ENCODE measurements at places on chromosomes 1 and 21. TPM values are rescaled to one million over a fixed set of nuclear protein-coding genes. Genes with fewer than 3 reads are reported as not detected.

GRCh38 chr1:208524925-208525324, 280.7 kb upstream of the PLXNA2 start:
- no peaks in the 10 kb centered on the region for H3K4me1 ChIP-seq
- H3K27ac ChIP-seq = no peak overlapping the region
- peaks cover 26% of the 10 kb centered on the region for H3K27me3 ChIP-seq
- no peaks in the 10 kb centered on the region for H3K36me3 ChIP-seq
- H3K4me3 ChIP-seq = no peak overlapping the region
- DNase-seq = no peak

Gene OR2L2
- not detected for total RNA-seq

DNA sequence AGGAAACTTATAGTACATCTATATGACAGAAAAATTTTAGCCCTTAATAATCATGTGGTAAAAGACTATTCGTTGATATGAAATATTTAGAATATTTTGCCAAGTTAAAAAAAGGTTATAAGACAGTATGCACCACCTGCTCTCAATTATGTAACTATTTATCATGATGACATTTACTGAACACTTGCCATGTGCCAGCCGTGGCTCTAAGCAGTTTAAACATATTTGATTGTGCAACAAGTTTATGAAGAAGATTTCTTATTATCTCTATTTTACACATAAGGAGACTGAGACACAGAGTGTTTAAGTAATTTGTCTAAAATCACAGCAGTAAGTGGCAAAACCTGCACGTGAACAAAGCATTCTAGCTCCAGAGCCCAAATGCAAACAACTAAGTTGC, 199.3 kb upstream of the JUN start:
- no peak overlapping the region for H3K27ac ChIP-seq
- peaks cover 8% of the 10 kb centered on the region for H3K4me1 ChIP-seq
- no peaks in the 10 kb centered on the region for H3K36me3 ChIP-seq
- H3K27me3 ChIP-seq = no peaks in the 10 kb centered on the region

- H3K36me3 ChIP-seq = no peaks in the 10 kb centered on the region
- H3K27ac ChIP-seq = no peak overlapping the region
These were observed 485.2 kb downstream of the SIPA1L2 start for GRCh38 chr1:232144696-232145230.

DNA sequence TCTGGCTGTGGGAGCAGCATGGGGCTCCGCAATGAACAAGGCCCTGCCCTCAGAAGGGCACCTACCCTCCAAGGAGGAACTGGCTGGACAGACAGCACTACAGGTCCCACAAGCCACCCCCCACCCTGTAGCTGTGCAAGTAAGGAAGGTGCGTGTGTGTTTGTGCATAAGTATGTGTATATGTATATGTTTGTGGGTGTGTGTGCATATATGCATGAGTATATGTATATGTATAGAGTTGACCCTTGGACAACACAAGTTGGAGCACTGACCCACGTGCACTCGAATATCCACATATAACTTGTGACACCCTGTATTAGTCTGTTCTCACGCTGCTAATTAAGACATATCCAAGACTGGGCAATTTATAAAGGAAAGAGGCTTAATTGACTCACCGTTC, 22.6 kb upstream of the TENT5C start:
- H3K36me3 ChIP-seq = no peaks in the 10 kb centered on the region
- no peaks in the 10 kb centered on the region for H3K4me1 ChIP-seq
- H3K4me3 ChIP-seq = no peak overlapping the region
- no peak for DNase-seq

Gene CFHR3
- total RNA-seq = not detected

Gene CELA2A
- total RNA-seq = not detected

- H3K4me1 ChIP-seq = peaks cover 14% of the 10 kb centered on the region
- H3K4me3 ChIP-seq = no peak overlapping the region
- DNase-seq = no peak
- H3K27ac ChIP-seq = no peak overlapping the region
These were observed 91.4 kb upstream of the RAVER2 start for GRCh38 chr1:64653466-64653865.

DNA sequence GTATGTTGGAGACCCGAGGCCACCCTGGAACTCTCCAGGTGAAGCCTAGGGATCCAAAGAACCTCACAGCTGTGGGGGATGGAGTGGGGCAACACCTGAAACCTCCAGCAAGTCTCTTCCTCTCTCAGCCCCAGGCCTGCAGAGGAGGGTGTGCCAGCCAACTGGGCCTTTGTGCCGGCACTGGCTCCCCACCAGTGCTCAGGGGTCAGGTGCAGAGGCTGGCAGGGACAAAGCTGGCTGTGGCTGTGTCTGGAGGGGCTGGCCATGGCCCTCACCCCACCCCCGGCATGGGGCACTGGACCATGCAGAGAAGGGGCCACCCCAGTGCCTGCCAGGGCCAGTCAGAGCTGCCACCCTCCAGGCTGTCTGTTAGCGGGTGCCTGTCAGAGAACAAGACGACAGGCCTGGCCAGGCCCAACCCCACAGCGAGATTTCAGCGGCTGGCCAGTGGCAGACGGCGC, 3.9 kb downstream of the COL18A1 start:
- H3K4me3 ChIP-seq = no peak overlapping the region
- H3K27ac ChIP-seq = no peak overlapping the region
- DNase-seq = no peak

GRCh38 chr1:70760154-70760553, 287.5 kb downstream of the PTGER3 start:
- H3K27ac ChIP-seq = no peak overlapping the region
- no peak overlapping the region for H3K4me3 ChIP-seq
- no peaks in the 10 kb centered on the region for H3K36me3 ChIP-seq
- H3K27me3 ChIP-seq = no peaks in the 10 kb centered on the region

DNA sequence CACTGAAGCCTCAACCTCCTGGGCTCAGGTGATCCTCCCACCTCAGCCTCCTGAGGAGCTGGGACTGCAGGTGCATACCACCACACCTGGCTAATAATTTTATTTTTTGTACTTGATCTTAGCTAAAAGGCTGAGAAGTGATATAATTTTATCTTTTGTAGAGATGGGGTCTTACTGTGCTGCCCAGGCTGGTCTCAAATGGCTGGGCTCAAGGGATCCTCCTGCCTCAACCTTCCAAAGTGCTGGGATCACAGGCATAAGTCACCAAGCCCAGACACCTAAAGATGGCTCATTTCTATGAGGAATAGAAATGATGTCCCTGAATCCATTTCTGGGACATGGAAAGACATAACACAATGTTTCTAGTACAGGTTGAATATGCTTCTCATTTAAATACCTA, 57.8 kb downstream of the TOMM20 start:
- no peaks in the 10 kb centered on the region for H3K36me3 ChIP-seq
- DNase-seq = no peak
- no peak overlapping the region for H3K27ac ChIP-seq

Gene FAM76A
- 15.6 TPM for total RNA-seq

DNA sequence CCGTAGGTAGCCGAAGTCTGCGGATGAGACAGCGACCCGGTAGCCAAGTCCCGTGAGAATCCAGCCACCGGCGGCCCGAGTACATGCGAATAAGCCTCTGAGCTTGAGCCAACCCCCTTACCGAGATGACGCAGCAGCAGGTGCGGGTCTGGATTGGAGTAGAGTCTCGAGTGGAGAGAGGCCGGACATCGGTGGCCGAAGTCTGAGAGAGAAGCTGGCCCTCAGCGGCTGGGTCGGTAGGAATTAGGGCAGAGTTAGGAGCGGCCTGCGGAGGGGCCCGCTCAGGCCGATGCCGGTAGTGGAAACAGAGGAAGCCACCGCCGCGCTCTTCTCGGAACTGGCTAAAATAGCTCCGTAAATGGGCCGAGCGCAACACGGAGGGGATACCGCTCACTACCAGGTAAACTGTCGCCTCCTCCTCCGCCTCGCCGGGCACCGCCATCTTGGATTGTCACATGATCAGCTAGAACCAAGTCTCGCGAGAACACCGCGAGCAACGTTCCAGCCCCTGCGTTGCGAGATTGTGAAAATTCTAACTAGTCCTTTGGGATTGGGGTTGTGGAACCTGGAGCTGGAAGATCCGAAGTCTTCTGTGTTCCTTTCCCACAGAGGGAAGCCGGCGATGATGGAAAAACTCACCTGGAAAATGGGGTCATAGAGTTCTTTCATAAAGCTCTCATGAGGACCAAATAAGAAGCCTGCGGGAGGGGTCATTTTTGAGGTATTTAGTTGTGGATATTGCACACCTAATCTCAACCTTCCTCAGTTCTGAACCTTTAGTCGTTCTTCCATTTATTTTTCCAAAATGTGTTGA, at the start of gene GPATCH3:
Gene GPATCH3, minus strand, starts transcription at position 467 of the 814 bp plus-strand sequence. Its CDS starts 25 bp downstream, at position 442.
- peaks cover 7% of the 10 kb centered on the region for H3K4me1 ChIP-seq
- H3K27ac ChIP-seq = peak within 1 kb of the TSS; percentile 73
- DNase-seq = peak; percentile 95

- no peak for DNase-seq
- no peaks in the 10 kb centered on the region for H3K36me3 ChIP-seq
- peaks cover 15% of the 10 kb centered on the region for H3K27me3 ChIP-seq
- no peak within 1 kb of the TSS for H3K27ac ChIP-seq
- no peaks in the 10 kb centered on the region for H3K4me1 ChIP-seq
These were observed at the start of gene TNFRSF9 for GRCh38 chr1:7940745-7941436. Gene TNFRSF9 (minus strand): TSS chr1:7940839. CDS start chr1:7939994, 845 bp downstream.

Gene CD34
- total RNA-seq = not detected

DNA sequence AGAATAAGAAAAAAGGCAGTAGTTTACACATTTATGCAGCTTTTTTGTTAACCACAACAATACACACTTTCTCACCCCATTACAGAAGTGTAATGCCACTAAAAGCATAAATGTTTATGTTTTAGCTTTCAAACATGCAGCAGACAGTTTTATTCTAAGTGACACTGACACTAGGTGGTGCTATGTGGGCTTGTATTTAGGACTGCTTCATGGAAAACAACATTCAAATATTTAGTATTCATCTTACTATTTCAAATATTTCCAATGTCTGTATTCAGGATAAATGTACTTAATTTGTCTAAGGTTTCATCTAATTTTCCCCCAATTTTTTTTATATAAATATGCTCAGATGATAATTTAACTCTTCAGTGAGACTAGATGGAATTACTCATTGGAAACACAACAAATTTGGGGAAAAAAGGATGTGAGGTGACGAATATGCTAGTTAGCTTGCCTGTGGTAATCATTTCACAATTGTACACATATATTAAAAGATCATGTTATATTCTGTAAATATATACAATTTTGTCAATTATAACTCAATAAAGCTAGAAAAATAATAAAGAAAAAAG, 71.4 kb downstream of the USP1 start:
- H3K4me1 ChIP-seq = no peaks in the 10 kb centered on the region
- H3K4me3 ChIP-seq = no peak overlapping the region
- no peaks in the 10 kb centered on the region for H3K27me3 ChIP-seq
- no peaks in the 10 kb centered on the region for H3K36me3 ChIP-seq
- no peak overlapping the region for H3K27ac ChIP-seq

DNA sequence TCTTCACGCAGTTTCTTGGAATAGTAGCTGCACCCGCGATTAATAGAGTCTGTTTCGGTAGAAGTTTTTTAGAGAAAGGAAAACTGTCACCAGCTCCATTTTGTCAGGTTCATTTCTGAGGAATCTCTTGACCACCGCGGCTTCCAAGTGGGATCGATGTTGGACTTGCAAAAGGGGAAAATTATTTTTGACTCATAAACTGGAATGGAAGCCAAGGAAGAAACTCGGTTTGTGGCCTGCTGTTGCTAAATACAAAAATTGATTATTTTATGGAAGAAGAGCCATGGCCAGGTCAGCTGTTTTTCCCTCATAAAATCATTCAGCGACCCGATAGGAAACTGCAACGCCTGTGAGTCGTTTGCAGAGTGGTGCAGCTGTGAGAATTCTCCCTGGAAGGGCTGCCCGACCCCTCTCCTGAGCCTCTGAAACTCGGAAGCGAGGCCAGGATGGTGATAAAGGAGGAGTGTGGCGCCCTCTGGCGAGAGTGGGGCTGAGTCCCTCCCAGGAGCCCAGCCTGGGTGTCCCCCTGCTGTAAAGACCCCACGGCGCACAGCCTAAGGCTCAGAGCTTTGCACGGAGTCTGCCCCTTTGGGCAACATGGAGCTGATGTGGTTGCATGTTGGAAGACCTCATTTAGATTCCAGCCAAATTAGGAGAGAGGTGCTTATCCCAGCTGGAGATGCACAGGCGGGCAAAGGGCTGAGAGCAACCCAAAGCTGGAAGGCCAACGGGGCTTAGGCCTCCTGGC, 83.6 kb upstream of the SLC25A33 start:
- DNase-seq = peak; percentile 73
- H3K36me3 ChIP-seq = no peaks in the 10 kb centered on the region
- no peaks in the 10 kb centered on the region for H3K4me1 ChIP-seq
- no peaks in the 10 kb centered on the region for H3K27me3 ChIP-seq
- H3K4me3 ChIP-seq = no peak overlapping the region

GRCh38 chr1:99004861-99005442, at the start of gene PLPPR5:
Gene PLPPR5 (minus strand): TSS chr1:99004861. CDS start chr1:99004671, 190 bp downstream.
- no peak within 1 kb of the TSS for H3K27ac ChIP-seq
- DNase-seq = peak; percentile 8
- no peaks in the 10 kb centered on the region for H3K4me1 ChIP-seq

GRCh38 chr1:20180844-20181207, 5.1 kb upstream of the UBXN10 start:
- H3K36me3 ChIP-seq = no peaks in the 10 kb centered on the region
- no peak overlapping the region for H3K27ac ChIP-seq
- DNase-seq = no peak
- H3K27me3 ChIP-seq = peaks cover 42% of the 10 kb centered on the region
- H3K4me3 ChIP-seq = no peak overlapping the region

Gene TAS1R1
- not detected for total RNA-seq

DNA sequence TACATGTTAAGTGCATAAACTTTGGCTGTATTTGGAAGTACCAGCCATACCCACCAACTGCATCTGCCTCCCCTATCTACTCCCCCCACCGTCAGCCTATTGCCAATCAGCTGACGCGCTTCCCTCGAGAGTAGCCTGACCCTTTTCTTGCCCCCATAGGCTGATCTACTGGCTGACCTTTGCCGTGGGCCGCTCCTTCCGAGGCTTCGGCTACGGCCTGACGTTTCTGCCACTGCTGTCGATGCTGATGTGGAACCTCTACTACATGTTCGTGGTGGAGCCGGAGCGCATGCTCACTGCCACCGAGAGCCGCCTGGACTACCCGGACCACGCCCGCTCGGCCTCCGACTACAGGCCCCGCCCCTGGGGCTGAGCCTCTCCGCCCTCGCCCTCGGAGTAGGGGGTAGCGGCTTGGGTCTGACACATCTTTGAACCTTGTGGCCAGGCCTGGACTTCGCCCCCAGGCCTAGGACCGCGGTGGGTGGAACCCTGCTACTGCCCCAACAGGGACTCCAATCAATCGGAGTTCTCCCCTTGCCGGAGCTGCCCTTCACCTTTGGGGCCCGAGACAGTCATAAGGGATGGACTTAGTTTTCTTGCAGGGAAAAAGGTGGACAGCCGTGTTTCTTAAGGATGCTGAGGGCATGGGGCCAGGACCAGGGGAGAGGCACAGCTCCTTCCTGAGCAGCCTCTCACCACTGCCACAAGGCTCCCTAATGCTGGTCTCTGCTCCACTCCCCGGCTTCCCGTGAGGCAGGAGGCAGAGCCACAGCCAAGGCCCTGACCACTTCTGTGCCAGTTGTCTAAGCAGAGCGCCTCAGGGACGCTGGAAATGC, 4.0 kb downstream of the GLMP start:
- H3K27me3 ChIP-seq = no peaks in the 10 kb centered on the region
- H3K36me3 ChIP-seq = peaks cover 3% of the 10 kb centered on the region
- H3K27ac ChIP-seq = peak overlapping the region; percentile 29
- peak; percentile 78 for DNase-seq
- peaks cover 6% of the 10 kb centered on the region for H3K4me1 ChIP-seq

GRCh38 chr1:208027861-208028260, 116.9 kb upstream of the CD34 start:
- H3K4me3 ChIP-seq = no peak overlapping the region
- no peak overlapping the region for H3K27ac ChIP-seq
- no peaks in the 10 kb centered on the region for H3K4me1 ChIP-seq
- H3K36me3 ChIP-seq = no peaks in the 10 kb centered on the region
- no peaks in the 10 kb centered on the region for H3K27me3 ChIP-seq

- DNase-seq = no peak
- no peak overlapping the region for H3K4me3 ChIP-seq
- H3K27me3 ChIP-seq = no peaks in the 10 kb centered on the region
- no peaks in the 10 kb centered on the region for H3K36me3 ChIP-seq
- H3K27ac ChIP-seq = no peak overlapping the region
- H3K4me1 ChIP-seq = no peaks in the 10 kb centered on the region
These were observed 32.9 kb downstream of the ADCY10 start for GRCh38 chr1:167881069-167881468.
